ENCODE measurements at places on chromosomes 11 and 22.

DNA sequence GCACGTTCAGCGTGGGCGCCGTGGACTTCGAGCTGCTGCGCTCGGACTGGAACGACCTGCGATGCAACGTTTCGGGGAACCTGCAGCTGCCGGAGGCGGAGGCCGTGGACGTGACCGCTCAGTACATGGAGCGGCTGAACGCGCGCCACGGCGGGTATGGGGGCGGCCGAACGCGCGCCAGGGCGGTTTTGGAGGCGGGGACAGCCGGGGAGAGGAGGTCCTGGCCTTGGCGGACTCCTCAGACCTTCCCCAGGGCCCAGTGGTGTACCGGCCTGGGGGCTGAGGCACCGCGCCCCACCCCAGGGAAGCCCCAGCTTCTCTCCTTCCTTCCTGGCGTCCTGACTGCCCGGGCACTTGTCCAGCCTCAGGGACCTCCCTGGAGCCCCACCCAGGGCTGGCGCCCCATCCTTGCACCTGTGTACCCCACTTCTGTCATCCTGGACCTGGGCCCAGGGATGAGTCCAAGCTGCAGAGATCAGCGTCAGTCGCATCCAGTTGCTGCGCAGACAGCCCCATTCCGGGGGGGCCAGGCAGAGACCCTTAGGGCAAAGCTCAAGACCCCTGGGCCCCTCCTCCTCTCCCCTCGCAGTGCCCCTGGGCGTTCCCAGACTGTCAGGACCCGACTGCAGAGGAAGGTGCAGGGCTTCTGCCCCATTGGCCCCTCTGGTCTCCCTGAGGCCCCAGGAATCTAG lies 8.0 kb downstream of the B4GALNT4 start:
- no peak for DNase-seq

- DNase-seq: no peak
Observed at GRCh38 chr11:20739107-20739506, 69.7 kb downstream of the NELL1 start.

- DNase-seq: no peak
Observed at GRCh38 chr22:29113319-29113718, 40.5 kb downstream of the KREMEN1 start.

DNA sequence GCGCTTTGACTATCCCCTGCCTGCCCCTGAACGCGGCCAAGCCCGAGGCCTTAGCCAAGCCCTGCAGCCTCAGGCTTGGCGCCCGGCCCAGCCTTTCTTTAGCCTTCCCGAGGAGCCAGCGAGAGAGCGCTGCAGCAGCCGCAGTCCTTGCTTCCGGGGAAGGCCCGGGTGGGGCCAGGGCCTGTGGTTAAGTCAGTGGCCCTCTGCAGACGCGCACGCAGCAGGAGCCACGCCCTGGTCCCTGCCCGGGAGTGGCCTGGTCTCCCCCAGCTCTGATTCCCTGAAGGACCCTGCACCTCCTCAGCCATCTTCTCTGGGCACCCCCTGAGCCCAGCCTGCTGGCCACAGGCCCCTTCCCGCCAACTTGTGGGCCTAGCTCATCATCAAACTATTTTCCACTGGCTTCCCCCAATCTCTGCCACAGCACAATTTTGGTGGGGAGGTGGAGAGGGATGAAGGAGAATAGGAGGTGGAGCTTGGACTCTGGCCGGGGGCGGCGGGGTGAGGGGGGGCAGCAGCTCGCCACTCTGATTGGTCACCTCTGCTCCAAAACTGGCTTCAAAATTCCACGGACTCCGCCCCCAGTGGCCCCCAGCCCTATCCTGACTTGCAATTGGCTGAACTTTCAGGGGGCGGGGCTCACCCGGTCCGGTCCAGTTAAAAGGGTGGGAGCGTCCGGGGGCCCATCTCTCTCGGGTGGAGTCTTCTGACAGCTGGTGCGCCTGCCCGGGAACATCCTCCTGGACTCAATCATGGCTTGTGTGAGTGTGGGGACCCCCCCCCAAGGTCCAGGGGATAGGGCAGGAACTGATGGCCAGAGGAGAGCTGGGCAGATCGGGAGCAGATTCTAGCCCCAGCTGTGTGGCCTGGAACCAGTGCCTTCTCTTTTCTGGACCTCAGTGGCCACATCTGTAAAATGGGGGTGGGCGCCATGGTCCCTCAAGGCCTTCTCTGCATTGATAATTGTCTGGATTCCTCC lies at the start of gene LGALS1:
Gene LGALS1 (plus strand): TSS at position 686 of the 979 bp plus-strand sequence. CDS start 67 bp downstream, at position 753.
- DNase-seq: peak; percentile 79

GRCh38 chr11:44345781-44346180 lies 35.8 kb upstream of the ALX4 start:
- DNase-seq: no peak

DNA sequence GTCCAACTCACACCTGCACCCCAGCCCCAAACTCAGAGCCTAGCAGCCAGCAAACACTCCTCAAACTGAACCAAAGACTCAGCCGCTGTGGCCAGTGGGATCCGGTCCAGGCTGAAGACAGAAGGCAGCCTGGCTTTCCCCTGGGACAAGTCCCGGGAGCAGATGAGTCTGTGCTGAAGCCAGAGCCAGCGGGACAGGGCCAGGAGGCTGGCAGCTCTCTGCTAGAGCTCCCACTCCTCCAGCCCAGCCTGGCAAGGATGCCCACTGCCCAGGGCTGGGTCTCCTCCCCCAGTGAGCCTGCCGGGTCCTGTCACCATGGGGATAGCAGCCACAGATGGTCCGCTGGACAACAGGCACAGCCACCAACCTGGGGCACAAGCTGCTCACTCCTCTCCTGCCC lies 42.9 kb upstream of the PRR5 start:
- DNase-seq: no peak

GRCh38 chr11:62707277-62707861 lies at the start of the genes BSCL2 and GNG3:
Gene BSCL2, minus strand, starts transcription at chr11:62707424. Its CDS starts 229 bp downstream, at chr11:62707195.
Gene GNG3, plus strand, starts transcription at chr11:62707676. Its CDS starts 620 bp downstream, at chr11:62708296.
- DNase-seq: peak; percentile 10

- DNase-seq: no peak
Observed at GRCh38 chr11:100963375-100963774, 166.2 kb downstream of the PGR start.

DNA sequence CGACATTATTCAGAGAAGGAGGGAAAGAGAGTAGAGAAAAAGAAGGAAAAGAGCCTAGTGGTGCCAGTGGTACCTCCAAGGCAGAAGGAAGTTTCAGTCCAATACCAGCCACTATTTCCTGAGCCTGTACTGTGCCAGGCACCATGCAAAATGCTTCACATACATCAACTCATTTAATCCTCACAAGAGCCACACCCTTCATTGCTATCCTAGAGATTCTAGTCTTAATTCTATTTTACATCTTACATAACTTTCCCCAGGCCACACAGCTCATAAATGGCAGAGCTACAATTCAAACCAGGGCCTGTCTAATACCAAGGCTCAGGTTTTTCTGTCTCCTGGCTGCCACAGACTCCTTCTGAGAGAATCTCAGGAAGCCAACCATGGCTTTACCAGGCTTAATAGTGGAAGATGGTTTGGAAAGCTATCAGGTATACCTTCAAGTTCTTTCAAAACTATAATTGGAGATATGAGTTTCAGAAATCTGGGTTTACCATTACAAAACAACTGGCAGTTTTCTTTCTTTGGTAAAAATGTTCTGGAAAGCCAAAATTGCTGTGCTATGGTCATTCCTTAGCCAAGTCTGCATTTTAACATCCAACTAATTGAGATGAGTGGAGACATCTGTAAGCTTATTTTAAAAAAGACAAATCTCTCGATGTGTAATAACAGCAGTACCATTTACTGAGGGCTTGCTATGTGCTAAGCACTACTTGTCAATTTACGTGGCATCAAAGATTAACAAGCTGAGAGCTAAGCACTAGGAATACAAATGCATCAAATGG lies 225.1 kb upstream of the PITPNB start:
- no peak for DNase-seq

- no peak for DNase-seq
Observed at GRCh38 chr11:91625495-91625894, 599.1 kb upstream of the FAT3 start.

DNA sequence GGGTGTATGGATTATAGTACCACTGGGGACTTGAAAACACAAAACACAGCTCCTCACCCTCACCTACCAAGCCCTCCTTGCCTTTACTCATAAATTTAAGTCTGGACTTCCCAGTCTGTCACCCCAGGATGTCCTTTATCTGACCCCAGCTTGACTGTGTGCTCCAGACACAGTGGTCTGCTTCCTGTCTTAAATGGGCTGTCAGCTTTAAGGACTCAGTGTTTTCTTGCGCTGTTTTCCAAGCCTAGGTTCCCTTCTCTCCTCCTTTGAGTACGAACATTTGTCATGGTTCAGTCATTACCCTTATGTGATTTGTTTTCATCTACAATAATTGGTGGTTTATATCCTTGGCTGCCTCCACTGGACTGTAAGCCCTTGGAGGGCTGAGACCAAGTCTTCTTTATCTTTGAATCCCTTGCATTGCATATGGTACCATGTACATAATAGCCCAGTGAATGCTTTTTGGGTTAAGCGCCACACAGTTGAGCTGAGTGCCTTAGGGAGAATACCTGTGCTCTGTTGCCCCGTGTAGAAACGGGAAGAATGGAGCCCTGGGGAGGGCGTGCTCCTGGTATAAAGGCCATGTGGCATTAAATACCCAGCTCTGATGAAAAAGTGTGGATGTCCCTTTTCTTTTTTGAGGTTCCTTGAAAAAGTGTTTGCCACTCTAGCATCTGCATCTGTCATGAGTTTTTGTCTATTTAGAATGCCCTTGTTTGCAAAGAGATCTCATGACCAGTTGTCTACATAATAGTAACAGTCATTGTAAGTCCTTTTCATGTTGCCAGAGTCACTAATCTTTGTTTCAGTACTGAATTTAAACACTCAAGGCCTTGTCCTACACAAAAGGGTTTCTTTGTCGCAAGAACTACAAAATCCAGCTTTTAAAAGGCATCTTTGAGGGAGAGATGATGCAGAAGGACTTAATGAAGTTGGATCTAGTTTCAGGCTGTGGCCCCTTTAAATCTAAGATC lies 14.0 kb downstream of the PANX1 start:
- no peak for DNase-seq

DNA sequence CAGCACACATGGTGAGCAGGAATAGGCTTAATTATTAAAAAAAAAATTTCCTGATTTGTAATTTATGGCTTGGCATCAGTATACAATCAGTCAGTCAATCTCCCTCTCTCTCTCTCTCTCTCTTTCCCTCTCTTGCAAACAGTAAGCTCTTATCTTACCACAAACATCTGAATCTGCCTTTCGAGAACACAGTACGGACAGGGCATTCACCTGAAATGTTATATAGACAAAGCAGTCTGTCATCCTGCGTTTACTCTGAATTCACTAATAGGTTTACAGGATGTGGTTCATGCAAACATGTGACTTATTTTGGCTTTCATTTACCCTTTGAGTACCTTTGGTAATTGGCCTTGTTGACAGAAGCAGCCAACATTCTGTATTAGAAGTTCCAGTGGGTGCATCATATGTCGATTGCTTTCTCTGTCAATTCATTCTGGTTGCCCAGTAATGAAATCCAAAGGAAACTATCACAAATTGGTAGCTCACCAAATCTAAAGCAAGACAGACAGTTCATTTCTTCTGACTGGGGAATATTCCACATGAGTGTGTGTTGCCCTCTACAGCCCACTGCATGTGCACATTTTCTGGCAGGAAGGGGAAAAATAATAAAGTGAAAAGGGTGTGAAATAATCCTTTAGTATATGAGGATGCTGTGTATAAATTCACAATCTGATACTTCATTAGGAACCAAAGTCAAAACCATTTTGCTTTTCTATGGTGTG lies 1058.2 kb downstream of the LRRC4C start:
- DNase-seq: no peak

DNA sequence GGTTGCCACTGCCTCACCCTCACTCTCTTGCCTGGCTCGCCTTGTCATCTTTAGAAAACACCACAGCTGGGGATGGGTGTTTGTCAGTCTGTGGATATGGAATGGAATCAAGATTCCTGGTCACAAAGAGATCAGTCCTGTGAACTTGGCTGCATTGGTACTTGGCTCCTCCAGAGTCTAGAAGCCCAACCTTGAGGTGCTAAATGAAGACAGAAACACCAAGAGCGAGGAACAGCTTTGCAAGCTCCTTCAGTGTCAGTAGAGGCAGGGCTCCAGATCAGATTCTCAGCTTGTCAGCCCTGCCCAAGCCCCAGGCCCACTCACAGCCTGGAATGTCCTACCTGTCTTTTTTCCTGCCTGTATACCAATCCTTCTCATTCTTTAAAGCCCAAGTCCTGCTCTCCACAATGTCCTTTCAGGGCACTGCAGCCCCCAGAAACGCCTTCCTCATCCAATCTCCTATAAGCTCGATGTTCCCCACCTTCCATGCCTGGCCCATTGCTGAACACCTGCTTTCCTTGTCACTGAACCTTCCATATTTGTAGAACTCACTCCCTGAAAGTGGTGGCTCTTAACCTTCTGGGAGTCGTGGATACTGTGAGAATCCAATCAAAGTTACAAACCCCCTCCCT lies 188.9 kb downstream of the BCR start:
- no peak for DNase-seq

GRCh38 chr11:123185326-123185725 lies 9.7 kb downstream of the CLMP start:
- DNase-seq: no peak

DNA sequence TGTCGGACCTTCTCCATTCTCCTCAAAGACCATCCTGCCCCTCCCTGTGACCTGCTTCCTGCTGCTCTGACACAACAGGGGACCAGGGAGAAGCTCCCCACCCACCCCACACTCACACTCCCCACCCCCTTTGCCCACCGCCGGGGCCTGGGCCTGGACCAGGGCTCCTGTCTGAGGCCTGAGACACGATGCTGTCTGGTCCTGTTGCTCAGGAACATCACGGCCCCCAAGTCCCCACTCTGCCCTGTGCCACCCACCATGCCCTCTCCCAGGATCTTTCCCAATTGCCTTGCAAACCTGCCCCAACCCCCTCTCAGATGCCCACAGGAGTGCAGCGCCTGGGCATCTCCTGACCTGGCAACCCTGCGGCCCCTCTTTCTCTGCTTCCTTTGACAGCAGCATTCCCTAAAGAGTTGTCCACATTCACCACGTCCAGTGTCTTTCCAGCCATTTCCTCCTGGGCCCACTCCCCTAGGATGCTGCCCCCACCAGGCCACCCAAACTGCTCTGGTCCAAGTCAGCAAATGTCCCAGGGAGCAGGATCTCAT lies 10.8 kb downstream of the CSF2RB start:
- no peak for DNase-seq

GRCh38 chr22:32512267-32512982 lies 37.8 kb downstream of the FBXO7 start:
- DNase-seq: no peak

GRCh38 chr22:39900306-39901227 lies at the start of gene GRAP2:
Gene GRAP2, plus strand, starts transcription at chr22:39901084. Its CDS starts 46,023 bp downstream, at chr22:39947107.
- DNase-seq: peak; percentile 89

GRCh38 chr11:62115085-62115694 lies 8.6 kb upstream of the INCENP start:
- no peak for DNase-seq

- no peak for DNase-seq
Observed at GRCh38 chr11:94884376-94884775, 89.0 kb downstream of the CWC15 start.

DNA sequence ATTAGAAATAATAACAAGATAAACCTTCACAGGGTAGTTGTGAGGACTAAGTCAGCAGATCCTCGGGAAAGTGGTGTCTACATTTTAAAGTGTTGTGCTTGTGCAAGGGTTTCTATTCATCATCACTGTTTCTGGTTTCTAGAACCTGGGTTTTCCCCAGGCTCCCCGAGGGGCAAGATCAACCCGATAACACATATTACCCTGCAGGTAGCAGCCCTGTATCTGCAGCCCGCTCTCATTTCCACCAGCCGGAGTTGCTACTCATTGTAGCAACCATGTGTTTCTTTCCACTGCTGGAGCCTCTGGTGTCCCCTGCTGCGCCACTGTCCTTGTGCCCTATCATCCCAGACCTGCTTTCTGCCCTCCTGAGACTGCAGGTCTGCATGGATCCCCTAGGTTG lies 67.0 kb downstream of the MIAT start:
- no peak for DNase-seq
